ENCODE measurements at places on chromosomes 7 and 10. TPM values are rescaled to one million over a fixed set of nuclear protein-coding genes. Genes with fewer than 3 reads are reported as not detected.

The PYROXD2 gene
- total RNA-seq = 12.6 TPM

The FZD8 gene
- total RNA-seq = 0.45 TPM

The PON1 gene
- not detected for total RNA-seq

The PTPN20 gene
- not detected for total RNA-seq

The SPDYE11 gene
- total RNA-seq = not detected

The TEX47 gene
- total RNA-seq = not detected

The SEPTIN7 gene
- total RNA-seq = 302 TPM

The DNAAF5 gene
- 30.9 TPM for total RNA-seq

The NANOS1 gene
- total RNA-seq = 0.33 TPM

The ACSM6 gene
- not detected for total RNA-seq

The FKBP9 gene
- total RNA-seq = 259 TPM

The HNRNPH3 gene
- total RNA-seq = 103 TPM

The FOXI2 gene
- not detected for total RNA-seq

The SDK1 gene
- total RNA-seq = not detected

The ABCC2 gene
- total RNA-seq = 1.3 TPM

The AKR1E2 gene
- total RNA-seq = 0.48 TPM

The BMPR1A gene
- total RNA-seq = 50.5 TPM

The CDK14 gene
- 31.6 TPM for total RNA-seq

The CCL24 gene
- not detected for total RNA-seq

The NPFFR1 gene
- total RNA-seq = not detected

The PRSS1 gene
- total RNA-seq = not detected

The CYP26C1 gene
- total RNA-seq = 0.20 TPM

The OR2A12 gene
- total RNA-seq = not detected

The ALOX5 gene
- total RNA-seq = not detected

The PPP1R17 gene
- not detected for total RNA-seq

The CYP2C19 gene
- total RNA-seq = not detected

The EPO gene
- not detected for total RNA-seq

The TNRC18 gene
- total RNA-seq = 75.3 TPM

The LMOD2 gene
- not detected for total RNA-seq

The THSD7A gene
- not detected for total RNA-seq

The SYNPO2L gene
- 1.5 TPM for total RNA-seq

The ZNF117 gene
- total RNA-seq = 0.63 TPM

The ENTPD1 gene
- not detected for total RNA-seq

The MYL10 gene
- total RNA-seq = not detected

The TBX20 gene
- not detected for total RNA-seq

The FAM25G gene
- not detected for total RNA-seq

The UCMA gene
- total RNA-seq = not detected

The SLC39A12 gene
- not detected for total RNA-seq

The LDB3 gene
- total RNA-seq = 0.68 TPM

The KEL gene
- not detected for total RNA-seq

The ZNF248 gene
- total RNA-seq = 5.9 TPM

The ATRNL1 gene
- 0.29 TPM for total RNA-seq

The TRIM73 gene
- 1.4 TPM for total RNA-seq

The ANXA8L1 gene
- total RNA-seq = 0.30 TPM

The SH2D4B gene
- not detected for total RNA-seq

The PITX3 gene
- total RNA-seq = not detected

The RET gene
- 0.23 TPM for total RNA-seq

The CALHM2 gene
- 43.6 TPM for total RNA-seq

The STEAP1 gene
- 18.1 TPM for total RNA-seq

The CHAT gene
- not detected for total RNA-seq

The MGAM2 gene
- not detected for total RNA-seq

The STAMBPL1 gene
- 38.3 TPM for total RNA-seq

The GJD4 gene
- total RNA-seq = not detected

The TLX1 gene
- total RNA-seq = not detected

All from HFFc6 (cell line).